ENCODE measurements at places on chromosomes 16 and 17.

DNA sequence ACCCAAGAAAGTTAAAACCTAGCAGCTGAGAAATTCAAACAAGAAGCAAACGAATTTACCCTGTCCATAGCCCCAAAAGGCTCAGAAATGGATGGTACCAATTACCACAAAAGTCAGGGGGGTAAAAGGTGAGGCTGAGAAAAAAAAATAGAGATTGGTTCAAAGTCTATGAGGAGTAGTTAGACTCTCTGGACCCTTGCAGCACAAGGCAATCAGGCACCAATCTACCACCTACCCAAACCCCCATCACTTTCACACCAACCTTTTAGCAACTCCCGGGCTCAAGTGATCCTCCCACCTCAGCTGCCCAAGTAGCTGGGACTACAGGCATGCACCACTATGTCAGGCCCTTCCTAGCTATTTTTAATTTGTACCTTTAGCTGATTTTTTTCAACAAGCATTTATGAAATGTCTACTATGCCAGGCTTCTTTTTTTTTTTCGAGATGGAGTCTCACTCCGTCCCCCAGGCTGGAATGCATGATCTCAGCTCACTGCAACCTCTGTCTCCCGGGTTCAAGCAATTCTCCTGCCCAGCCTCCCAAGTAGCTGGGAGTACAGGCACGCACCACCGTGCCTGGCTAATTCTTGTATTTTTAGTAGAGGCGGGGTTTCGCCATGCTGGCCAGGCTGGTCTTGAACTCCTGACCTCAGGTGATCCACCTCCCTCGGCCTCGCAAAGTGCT lies 40.8 kb downstream of the USP32 start:
- no peak for DNase-seq

DNA sequence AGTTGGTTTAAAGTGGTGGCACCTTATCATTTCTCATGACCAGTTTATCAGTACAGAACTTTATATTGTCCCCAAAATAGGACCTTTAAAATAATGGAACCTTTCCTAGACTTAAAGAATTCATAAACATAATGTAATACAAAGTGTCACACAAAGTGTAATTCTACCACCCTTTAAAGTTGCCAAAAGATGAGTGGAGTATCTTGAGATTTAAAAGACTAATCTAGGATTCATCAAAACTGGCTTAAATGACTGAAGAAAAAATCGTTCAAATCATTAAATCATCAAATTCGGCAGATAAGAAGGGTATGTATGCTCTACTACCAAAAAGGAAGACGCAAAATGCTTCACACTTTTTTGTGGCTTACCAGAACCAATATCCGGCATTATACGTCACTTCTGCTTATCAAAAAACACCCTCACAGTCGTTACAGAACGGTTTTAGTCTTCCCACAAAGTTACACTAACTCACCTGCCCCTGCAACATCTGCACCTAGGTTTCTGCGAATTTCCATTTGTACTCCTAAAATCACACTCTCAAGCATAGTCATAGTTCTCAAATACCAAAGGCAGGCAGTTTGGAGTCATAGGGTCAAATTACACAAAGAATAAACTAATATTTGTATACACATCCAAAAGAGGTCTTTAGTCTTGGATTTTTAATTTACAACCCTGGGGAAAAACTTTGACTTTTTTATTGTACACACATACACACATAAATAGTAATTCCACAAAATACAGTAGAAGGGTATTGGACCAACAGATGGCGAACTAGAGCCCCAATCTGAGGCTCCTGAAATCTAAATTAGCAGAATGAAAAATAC lies 1.4 kb upstream of the KANSL1 start:
- no peak for DNase-seq

DNA sequence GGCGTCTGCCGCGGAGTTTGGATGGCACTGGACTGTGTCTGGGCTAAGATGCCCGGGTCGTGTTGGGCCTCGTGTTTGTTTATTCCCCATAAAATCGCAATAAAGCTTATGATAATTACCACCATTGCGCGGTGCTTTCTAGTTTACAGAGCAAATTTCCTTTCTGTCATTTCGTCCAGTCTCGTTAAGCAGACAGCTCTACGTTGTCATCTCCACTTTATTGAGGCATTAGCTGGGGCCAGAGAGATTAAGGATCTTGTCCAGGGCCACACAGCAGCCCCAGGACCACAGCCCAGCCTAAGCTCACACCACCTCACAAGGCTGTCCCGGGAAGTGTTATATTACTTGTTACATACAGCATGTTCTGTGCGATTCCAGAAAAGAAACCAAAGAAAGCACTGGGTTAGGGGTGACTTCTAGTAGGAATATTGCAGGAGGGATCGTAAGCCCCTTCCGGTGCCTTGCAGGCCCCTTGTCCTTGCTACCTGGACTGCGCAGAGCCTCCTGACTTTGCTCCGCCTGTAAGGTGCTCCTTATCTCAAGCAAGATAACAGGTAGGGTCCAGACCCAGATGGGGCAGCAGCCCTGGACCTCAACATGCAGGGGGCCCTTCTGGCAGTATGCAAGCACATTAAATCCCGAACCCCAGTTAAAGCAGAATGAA lies 6.3 kb downstream of the NOS2 start:
- DNase-seq, result no peak

GRCh38 chr17:66126231-66126630 lies 65.7 kb downstream of the CEP112 start:
- no peak for DNase-seq

DNA sequence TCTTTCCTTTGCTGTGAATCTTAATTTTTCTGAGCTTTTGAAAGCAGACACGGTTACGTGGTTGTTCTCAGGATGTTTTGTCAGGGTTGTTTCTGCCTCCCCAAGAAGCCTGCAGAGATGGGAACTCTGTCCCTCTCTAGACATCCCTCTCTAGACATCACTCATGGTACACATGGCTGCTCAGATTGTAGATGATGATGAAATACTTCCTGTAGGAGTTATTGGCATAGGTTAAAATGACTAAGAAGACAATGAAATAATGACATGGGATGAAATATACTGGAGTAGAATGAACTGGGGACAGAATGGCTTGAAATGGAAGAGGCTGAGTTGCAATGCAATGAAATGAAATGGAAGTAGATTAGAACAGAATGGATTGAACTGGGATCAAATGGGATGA lies 253.4 kb downstream of the SHISA9 start:
- no peak for DNase-seq

DNA sequence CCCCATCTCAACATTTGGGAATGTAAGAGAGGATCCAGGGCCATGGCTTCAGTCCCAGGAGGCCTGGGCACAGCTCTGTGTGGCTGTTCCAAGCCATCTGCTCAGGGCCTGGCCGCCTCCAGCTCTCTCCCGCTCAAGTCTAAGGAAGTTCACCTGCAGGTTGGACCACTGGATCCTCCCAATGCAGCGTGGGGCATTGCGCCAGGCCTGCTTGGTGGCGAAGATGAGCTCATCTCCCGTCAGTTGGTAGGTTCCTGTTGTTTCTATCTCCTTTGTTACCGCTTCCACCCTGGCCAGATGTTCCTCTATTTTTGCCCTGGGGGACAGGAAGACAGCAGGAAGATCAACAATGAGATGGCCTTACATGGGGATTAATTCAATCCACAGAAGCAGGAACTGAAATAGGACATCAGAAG lies 17.5 kb downstream of the NOS2 start:
- no peak for DNase-seq

DNA sequence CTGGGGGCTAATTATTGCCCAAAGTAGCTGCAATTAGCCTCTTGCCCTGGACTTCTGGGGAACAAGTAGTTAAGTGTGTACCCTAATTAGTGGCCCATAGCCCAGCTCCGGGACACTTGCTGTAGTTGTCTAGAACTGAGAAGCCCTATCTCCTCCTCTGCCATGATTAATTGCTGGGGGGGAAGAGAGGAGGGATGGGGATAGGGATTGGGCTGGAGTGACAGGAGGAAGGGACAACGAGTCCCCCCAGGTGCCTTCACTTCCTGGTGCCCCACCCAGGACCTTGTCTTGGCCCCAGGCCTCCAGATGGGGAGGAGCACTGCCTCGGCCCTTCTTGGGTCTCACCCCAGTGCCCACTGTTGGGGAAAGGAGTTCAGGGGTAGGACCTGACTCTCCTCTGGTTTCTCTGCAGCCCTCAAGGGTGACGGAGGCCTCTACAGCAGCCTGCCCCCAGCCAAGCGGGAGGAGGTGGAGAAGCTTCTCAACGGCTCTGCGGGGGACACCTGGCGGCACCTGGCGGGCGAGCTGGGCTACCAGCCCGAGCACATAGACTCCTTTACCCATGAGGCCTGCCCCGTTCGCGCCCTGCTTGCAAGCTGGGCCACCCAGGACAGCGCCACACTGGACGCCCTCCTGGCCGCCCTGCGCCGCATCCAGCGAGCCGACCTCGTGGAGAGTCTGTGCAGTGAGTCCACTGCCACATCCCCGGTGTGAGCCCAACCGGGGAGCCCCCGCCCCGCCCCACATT lies 17.4 kb downstream of the NGFR start:
- DNase-seq, result no peak

DNA sequence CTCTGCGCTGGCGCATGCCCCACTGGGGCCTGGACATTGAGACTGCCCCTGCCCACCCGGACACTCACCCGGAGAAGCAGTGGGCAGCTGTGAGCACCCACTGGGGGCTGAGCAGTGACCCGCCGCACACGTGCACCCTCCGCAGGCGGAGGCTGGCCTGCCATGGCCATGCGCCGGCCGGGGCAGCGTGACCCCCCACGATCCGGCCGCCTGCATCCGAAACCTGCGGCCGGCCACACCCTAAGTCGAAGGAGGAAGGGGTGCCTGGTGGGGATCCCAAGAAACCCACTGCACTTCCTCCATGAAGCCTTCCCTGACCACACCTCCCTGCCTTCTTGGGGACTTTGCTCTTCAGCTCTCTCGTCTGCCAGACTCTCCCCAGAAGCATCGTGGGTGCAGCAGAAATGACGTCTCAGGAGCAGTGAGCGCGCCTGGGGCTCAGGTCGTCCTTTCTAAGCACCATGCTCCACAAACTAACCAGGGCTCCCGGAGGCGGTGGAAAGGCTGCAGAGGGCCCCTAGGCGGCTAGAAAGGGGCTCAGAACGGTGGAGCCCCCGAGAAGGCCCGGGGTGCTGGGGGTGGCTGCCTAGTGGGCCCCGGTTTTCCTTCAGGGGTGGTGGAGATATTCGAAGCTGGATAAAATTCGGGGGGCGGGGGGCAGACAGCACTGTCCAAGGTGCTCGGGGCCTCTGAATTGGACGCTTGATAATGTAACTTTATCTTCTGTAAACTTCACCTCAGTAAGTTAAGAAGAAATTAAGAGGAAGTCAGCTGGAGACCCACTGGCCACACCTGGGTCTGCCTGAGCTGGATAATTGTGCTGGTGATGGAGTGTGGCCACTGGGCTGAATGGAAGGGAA lies 1.5 kb downstream of the TPSG1 start:
- DNase-seq, result no peak
